ENCODE measurements at places on chromosomes 7 and 10.

GRCh38 chr7:146922782-146923181 lies 806.2 kb downstream of the CNTNAP2 start:
- DNase-seq, result no peak

DNA sequence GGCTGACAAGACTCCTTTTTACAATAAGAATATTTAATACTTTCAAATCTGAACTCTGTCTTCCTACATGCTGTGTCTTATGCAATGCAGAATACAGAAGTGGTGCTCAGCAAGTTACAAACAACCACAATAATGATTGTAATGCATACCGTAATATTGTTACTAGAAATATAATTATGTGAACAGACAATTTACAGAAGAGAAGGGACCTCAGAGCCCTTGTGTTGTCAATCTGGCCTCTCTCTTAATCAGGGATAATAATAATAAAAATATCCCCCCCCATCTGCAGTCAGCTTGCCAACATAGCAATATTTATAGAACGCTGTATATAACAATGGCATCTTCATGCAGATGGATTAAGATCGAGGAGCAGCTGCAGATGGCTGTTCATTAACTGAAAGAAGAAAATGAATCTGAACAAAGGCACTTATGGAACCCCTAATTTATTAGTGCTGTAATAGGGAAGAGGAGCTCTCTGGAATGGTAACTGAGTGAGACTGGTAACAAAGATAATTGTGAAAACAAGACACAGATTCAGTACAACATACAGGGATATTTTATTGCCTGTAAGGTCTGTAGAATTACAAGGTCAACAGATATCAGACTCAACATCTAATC lies 106.3 kb downstream of the TMEM26 start:
- no peak for DNase-seq

- peak; percentile 91 for DNase-seq
Measured at GRCh38 chr10:72254813-72255568, 18.7 kb upstream of the DDIT4 start.

- no peak for DNase-seq
Measured at GRCh38 chr10:61188101-61188500, 244.1 kb upstream of the RHOBTB1 start.

DNA sequence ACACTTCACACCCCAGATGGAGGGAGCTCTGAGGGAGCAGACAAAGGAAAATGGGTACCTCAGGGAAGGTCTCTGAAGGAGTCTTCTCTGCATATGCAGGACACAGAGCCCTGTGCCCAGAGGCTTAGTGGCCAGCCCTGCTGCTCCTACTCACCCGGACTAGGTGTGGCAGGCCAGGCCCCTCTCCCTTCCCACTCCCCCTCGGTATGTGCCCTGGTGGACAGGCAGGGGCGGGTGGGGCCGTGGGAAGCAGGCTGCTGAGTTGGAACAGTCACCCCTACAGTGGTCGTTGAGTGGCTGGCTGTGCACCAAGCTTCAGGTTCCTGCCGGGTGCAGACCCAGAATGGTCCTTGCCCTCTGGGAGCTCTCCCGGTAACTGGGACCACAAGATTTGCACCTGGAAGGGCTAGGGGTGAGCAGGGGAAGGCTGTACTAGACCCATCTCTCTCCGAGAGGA lies 68.6 kb downstream of the ZMIZ1 start:
- no peak for DNase-seq

Measured in uterus (tissue), 4 donors.